CD4-positive, alpha-beta T cell (primary cell): ENCODE measurements at places on chromosomes 7 and 10.

DNA sequence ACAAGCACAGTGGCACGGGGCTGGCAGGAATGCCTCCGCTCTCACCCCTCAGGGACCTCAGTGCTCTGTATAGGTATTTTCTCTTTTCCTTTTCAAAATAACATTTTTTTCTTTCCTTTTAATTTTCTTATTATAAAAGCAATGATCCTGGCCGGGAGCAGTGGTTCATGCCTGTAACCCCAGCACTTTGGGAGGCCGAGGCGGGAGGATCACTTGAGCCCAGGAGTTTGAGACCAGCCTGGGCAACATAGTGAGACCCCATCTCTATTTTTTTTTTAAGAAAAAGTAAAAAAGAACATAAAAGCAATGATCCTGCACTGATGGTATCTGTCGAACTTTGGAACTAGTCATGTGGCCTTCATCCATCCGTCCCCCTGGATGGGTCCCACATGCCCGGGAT is 3.2 kb downstream of the PRF1 start:
- no peak for DNase-seq

DNA sequence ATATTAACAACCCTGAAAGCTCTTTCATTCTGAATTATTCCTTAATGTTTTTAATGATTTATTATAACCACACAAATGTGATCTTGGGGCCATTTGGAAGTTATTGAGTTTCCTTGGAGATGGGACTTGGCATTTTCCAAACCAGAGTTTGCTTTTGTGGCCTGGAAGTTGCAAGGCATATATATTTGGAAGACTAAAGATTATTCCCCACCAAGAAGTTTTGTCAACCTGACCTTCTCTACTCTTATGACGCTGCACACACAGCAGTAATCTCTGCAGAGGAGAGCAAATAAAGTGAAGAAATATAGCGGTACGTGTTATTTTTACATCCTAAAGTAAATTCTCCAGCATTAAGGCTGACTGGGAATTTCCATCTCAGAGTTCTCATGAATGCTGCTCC is 397.0 kb downstream of the LRMDA start:
- no peak for DNase-seq

GRCh38 chr10:71964743-71965515 is 734 bp downstream of the CHST3 start:
- DNase-seq, result no peak

- no peak for DNase-seq
Observed at GRCh38 chr7:133753513-133753912, 373.6 kb upstream of the LRGUK start.

- no peak for DNase-seq
Observed at GRCh38 chr7:54680377-54681005, 78.5 kb downstream of the SEC61G start.

GRCh38 chr7:220151-220841 is 27.9 kb downstream of the FAM20C start:
- DNase-seq, result no peak
